ENCODE measurements at places on chromosomes 11 and 22.

- DNase-seq, result peak; percentile 44
Observed at GRCh38 chr11:63683133-63683991, 2.1 kb downstream of the RTN3 start.

DNA sequence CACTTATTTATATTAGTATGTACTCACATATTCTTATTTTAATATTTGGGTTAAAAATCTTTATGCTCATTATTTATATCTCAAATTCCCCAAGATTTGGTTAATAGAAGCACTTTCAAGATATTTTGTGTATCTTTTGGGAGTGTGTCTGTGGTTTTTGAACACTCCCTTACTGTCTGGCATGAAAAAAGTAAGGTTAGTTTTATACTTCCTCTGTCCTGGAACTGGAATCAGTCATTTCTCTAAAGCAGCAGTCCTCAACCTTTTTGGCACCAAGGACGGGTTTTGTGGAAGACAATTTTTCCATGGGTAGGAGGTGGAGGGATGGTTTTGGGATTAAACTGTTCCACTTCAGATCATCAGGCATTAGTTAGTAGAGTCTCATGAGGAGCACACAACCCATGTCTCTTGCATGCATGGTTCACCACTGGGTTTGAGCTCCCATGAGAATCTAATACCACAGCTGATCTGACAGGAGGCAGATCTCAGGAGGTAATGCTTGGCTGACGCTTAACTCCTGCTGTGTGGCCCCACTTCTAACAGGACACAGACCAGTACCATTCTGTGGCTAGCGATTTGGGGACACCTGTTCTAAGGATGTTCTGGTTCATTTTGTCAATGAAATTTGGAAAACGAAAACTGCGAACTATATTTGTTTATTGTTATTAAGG, 60.2 kb downstream of the CASP12 start:
- DNase-seq, result no peak

GRCh38 chr11:8231979-8232378, 31.7 kb downstream of the LMO1 start:
- no peak for DNase-seq

GRCh38 chr11:2928605-2929530, at the start of gene PHLDA2:
Gene PHLDA2 (minus strand): TSS chr11:2929420. CDS start chr11:2929364, 56 bp downstream.
- no peak for DNase-seq

DNA sequence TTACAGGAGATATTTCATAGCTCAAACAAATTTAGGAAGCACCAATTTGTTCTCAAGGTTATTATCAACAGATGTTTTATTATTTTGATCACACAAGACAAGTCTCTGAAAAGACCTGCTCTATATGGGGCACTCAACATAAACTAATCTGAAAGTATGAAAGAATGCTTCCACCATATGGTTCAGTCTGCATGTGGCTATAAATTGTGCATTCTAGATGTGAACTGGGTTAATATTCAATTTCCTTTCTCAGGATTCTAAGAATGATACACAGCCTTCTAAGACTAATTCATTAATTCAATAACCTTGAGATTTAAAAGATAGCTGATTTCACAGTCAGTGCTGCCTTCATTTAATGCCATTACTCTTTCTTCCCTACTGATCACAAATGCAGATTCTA, 851.3 kb upstream of the CCDC90B start:
- no peak for DNase-seq

DNA sequence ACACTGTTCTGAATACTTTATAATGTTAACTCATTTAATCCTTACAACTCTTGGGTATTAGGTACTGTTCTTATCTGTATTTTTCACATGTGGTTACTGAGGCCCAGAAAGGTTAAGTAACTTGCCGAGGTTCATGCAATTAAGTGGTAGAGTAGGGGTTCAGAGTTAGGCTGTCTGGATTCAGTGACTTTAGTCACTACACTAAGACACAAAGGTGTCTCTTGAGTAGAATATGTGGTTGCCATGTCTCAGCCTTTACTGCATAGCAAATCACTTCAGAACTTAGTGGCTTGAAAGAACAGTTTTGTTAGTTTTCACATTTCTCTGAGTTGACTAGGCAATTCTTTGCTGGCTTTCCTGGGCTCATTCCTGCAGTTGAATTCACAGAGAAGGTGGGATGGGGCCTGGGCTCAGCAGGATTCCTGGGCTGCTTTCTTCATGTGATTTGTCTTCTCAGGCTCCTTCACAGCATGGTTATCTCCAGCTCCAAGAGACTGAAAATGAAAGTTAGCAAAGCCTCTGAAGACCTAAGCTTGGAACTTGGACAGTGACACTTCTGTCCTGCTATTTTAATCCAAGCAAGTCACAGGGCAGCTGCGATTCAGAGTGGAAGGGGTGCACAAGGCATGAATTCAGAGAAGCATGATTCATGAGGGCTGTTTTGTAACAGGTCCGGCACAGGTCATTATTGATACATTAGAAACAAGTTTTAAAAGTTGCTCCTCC, 68.3 kb downstream of the SPECC1L start:
- DNase-seq, result no peak

DNA sequence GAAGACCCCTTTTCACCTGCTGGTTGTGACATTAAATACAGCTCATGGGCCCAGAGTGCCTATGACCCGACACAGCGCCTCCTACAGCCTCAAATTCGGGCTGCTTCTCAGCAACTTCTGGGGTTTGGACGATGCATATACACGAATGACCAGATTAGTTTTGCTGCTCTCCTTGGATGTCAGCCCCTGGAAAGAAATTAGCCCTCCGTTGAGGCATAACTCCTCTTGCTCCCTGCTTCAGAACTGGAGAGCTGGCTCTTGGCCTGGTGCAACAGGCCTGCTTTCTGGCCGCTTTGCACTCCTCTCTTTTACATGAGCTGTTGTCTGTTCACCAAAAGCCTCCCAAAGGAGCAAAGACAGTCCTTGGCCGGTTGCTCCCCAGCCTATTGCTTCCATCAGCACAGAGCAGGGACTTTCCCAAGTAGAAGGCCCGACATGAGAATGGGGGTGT, 3.3 kb downstream of the TECTA start:
- DNase-seq, result no peak

DNA sequence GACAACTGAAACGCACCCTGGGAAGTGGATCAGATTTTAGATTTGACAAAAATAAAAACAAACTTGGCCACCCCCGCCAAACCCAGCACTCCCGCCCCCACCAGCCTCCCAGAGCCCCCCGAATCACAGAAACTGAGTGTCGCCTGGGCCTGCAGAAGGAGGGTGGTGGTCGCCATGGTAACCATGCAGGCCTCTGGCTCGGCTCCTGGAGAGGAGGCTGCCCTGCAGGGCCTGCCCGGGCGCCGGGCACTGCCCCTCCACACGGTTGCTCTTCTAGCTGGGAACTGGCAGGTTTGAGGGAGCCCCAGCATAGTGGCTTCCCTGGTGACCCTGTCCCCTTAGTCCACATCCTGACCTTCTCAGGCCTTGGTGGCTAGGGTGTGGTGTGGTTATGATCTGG, 19.3 kb downstream of the CACNA1I start:
- no peak for DNase-seq

GRCh38 chr22:21568347-21569075, 997 bp downstream of the UBE2L3 start:
- no peak for DNase-seq

DNA sequence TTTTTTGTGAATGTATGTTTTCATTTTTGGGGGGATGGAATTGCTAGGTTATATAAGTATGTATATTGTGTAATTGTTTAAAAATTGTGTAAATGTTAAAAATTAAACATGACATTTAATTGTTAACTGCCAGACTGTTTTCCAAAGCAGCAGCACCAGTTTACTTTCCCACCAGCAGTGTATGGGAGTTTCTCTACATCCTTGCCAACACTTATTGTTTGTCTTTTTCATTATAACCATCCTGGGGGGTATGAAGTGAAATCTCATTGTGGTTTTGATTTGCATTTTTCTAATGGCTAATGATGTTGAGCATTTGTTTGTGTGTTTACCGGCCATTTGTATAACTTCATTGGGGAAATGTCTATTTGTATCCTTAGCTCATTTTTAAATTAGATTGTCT, 31.7 kb upstream of the RRAS2 start:
- DNase-seq, result no peak

GRCh38 chr11:86592047-86592591, 80.3 kb downstream of the ME3 start:
- DNase-seq, result no peak

DNA sequence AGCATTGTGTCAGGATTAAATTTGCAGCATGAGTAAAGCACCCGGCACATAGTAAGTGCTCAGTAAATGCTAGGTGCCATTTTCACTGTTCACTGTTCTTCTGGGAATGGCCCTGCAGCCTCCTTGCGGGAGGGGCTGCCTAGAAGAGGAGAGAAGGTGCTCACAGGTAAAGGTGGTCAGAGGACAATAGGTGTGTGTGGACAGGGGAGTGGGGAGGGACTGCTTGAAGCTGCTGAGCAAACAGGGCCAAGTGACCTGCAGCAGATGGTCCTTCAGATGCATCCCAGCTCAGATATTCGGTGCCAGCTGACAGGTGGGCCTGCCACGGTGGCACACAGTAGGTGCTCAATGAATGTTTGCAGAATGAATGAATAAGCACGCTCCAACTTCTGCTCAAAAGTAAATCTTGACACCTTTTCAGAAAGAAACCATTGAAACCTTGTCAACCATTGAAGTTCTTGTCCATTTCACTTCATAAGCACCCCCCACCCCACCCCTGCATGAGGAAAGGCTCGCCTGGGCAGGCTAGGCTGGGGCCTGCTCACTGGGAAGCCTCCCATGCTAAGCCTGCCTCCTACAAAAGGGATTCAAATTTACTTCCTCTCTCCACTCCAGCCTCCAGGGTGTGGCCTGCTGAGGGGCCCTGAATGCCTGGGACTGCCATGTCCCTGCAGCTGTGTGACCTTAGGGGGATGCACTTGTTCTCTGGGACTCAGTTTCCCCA, 1.6 kb downstream of the KIAA0930 start:
- DNase-seq, result peak; percentile 29

DNA sequence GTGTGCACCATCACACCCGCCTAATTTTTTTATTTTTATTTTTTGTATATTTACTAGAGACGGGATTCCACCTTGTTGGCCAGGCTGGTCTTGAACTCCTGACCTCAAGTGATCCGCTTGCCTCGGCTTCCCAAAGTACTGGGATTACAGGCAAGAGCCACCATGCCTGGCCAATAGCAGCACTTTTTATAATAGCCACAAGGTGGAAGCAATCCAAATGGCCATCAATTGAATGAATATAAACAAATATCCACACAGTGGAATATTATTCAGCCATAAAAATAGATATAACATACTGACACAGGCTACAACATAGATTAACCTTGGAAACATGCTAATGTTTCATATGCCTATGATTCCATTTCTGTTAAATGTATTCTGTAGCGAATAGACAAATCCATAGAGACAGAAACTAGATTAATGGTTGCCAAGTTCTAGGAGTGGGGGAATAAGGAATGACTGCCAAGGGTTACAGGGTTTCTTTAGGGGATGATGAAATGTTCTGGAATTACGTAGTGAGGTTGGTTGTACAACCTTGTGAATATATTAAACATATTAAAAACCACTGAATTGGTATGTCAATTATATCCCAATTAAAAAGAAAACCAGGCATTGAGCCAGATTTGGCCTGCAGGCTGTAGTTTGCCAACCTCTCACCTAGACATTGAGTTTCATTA, 4.8 kb downstream of the VPS51 start:
- DNase-seq, result no peak

DNA sequence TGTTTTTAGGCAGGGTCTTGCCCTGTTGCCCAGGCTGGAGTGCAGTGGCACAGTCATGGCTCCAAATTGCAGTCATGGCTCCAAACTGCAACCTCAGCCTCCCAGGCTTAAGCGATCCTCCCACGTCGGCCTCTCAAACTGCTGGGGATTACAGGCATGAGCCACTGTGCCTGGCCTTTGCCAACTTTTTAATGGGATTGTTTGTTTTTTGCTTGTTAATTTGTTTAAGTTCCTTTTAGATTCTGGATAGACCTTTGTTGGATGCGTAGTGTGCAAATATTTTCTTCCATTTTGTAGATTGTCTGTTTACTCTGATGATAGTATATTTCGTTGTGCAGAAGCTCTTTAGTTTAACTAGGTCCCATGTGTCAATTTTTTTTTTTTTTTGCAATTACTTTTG, 10.0 kb upstream of the SCGB1D1 start:
- DNase-seq, result no peak

DNA sequence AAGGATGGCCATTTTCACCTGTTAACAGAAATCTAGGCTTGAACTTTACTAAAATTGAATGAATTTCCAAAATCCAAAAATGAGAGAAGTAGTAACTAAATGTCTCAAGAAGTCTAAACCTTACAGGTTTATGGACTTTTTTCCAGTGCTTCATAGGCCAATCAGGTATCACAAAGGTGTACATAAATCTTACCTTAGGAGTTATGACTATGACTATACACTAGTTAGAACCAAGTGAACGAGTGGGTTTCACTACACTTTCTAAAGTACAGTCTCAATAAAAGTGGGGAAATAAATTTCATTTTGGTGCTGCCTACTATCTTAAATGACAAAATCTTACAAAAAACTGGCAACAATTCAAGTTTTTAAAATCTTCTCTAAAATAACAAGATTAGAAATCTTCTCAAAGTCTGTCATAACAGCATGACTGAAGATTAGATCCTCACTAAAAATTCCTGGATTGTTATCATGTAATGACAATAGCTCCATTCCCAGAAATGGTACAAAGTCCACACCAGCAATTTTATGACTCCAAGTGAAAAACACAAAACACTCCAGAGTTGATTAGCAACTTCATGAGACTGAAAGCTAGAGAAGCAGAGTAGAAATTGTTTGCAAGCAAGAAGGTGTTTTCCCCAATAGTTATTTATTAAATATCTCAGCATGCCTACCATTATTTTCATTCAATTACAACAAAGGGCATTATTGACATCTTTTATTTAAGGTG, 20.9 kb downstream of the SOX6 start:
- DNase-seq, result no peak

- DNase-seq, result no peak
Observed at GRCh38 chr11:44832452-44832851, 105.7 kb downstream of the TSPAN18 start.

DNA sequence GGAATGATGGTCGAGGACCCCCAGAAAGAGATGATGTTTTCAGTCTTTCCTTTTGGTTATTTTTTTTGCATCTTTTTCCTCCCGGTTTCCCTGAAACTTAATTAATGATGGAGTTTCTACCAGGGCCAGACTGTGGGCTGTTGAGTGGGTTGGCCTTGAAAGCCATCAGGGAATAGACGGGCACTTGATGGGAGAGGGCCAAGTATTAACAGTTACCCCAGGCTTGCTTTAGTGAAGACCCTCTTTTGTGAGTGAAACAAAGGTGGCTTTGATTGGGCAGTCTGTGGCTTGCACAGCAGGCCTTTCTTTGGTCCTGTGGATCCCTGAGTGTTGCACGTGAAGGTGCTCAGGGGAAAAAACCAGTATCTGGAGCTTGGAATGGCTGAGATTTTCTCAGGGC, 56.9 kb downstream of the AMOTL1 start:
- no peak for DNase-seq

GRCh38 chr11:64713016-64713707, 9.8 kb downstream of the NRXN2 start:
- DNase-seq, result no peak

- no peak for DNase-seq
Observed at GRCh38 chr11:118912742-118913410, 12.8 kb downstream of the BCL9L start.
